ENCODE measurements at places on chromosomes 3 and 15.

GRCh38 chr3:16480861-16481545, 32.5 kb downstream of the RFTN1 start:
- no peak for DNase-seq

DNA sequence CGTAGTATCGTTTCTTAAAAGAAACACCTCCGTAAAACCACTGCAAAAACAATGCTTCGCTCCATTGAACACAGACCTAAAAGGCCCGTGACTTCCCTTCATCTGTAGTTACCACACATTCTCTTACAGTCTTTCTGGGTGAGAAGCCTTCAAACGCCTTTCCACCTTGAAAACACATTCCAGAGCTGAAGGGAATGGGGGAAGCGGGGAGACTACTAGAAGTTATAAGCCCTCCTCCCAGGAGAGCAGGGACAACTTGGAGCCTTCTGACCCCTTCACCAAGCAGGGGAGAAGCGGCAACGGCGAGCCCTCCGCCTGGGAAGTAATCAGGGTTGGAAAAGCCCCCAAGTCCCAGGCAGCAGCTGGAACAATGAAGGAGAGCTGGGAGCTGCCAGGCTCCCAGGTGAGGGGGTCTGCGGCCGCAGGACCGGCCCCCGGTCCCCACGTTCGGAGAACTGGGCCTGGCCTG, 461 bp downstream of the SECISBP2L start:
- DNase-seq: no peak

GRCh38 chr15:22954798-22955543, 25.2 kb downstream of the CYFIP1 start:
- no peak for DNase-seq

DNA sequence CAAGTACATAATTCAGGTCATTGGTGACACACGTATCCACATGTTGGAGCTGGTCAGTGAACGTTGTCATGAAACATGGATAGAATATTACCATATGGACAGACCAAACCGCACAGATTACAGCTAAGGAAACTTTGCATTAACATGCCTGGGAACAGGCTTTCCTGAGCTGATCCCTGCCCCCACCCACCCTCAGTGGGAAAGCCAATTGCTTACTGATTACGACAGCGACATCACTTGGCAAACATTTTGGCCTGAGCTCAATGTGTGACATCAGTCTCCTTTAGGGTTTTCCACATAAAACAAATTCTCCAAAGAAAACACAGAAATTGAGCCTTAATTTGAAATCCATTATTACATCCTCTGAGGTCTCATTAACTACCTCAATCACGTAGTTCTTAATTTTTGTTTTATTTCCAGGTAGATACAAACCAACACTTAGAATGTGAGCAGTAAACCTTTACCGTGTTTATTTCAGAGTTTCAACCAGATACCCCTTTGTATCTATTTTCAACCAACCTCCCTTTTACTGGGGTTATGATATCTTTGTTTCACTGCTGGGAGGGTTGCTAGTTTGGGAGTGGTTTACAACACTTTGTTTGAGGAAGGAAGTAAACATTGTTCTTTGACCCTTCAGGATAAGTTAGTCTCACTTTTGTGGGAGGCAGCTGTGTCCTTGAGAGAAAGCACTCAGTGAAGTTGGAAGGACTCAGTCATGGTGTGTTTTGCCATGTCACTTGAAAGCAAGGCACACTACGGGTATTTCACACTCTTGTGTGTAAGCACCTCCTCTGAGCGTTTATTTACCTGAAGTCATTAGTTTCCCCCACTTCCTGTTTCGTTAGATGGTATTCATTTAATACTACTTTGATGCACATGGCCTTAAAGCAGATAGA, 103.1 kb downstream of the CMSS1 start:
- no peak for DNase-seq

- DNase-seq: no peak
These were observed 24.5 kb upstream of the RASA2 start for GRCh38 chr3:141462176-141462859.

DNA sequence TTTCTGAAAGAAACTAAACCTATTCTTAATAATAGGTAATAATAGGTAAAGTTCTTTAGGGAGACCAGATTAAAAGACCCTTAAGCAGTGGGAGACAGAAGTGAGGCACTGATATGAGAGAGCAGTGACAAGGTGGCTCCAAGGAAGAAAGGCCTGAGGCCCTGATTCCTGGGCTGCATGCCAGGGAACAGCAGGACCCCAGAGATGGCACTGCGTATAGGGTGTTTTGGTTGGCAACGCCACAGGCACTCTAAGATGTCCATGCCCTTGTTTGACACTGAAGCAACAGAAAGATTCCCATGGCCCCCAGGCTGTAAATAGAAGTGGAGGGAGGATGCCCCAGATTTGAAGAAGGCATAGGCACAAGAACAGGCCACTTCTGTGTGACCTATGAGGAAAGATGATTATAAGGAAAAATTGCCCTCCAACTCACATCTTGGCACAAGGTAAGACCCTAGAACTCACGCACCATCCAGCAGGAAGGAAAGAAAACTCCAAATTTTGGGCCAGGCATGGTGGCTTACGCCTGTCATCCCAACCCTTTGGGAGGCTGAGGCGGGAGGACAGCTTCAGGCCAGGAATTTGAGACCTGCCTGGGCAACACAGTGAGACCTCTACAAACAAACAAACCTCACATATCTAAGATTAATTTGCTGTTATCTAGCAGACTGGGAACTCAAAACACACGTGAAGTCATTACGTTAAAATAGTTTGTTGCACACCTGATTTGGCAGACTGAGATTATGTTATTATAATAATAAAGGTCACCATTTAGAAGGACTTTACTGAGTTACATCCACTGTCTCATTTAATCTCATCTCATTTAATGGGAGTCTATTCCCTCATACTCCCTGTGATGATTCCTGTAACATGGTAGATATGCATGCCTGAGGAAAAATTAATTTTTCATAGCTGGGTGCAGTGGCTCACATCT, 10.5 kb upstream of the BLM start:
- DNase-seq: no peak

Measured in GDM1 (cell line).